Brain pericyte (primary cell): ENCODE measurements at places on chromosomes 12 and 14.

DNA sequence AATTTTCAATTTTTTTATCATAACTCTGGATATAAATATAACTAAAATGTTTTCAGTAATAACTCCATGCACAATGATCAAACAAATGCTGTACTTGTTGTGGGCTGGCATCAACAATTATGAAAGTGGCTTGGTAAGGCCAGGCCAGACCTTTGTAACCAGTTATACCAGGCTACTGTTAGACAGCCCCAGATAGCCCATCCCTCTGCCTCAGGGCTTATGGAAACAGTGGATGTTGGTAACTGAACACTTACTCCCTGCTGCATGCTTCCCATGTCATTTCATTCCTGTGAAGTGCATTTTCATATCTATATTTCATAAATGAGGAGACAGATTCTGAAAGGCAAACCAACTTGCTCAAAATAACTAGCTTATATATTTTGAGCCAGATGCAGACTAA, 195.0 kb downstream of the SYT1 start:
- DNase-seq = no peak

DNA sequence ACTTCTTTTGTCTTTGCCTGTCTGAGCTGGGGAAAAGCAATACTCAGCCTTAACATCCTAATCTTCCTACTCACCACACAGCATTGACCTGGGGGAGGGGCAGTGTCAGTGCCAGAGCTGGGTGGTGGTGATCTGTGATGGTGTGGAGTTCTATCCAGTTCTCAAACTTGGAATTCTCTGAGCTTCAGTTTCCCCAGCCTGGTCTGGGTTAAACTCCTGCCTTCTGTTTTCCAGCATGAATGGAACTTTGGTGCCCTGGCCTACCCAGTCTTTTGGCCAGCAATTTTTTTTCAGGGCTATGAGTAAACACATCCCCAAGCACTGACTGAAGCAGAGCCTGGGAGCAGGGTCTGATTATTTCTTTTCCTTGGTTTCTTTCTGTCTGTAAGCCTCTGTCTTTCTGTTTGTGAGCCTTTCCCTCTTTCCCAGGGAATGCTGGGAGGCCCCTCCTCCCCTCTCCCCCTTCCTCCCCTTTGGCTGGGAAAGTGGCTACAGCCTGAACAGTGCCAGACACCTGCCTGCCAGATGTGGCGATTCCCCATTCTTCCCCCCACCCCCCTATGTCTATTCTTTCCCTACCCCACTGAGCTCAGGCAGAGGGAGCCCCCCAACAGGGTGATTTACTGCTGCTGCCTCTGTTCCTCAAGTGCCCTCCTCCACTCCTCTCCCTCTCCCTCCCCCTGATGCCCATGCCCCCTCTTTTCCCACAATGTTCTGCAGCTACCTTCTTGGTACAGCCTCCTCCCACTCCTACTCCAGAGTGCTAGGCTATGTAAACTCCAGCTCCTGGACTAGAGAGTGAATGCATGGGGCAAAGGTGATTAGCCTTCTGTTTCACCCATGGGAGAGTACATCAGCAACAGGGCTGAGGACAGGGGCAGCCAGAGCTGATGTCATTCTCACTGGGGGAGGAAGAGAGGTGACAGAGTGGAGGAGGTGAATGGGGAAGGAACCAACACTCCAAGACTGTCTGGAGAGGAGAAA, 11.1 kb downstream of the GPR84 start:
- no peak for DNase-seq

GRCh38 chr12:46915836-46916235, 90.0 kb upstream of the SLC38A4 start:
- DNase-seq = no peak

DNA sequence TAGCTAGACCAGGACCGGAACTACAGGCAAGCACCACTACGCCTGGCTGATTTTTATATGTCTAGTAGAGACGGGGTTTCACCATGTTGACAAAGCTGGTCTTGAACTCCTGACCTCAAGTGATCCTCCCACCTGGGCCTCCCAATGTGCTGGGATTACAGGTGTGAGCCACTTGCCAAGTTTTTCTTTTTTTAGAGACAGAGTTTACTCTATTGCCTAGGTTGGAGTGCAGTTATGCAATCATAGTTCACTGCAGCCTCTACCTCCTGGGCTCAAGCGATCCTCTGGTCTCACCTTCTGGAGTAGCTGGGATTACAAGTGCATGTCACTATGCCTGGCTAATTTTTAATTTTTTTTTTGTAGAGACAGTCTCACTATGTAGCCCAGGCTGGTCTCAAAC, 201.5 kb upstream of the TBX3 start:
- DNase-seq = no peak

GRCh38 chr14:77052281-77053044, 24.0 kb upstream of the IRF2BPL start:
- DNase-seq = no peak
